ENCODE measurements at places on chromosomes 5 and 9. TPM values are rescaled to one million over a fixed set of nuclear protein-coding genes. Genes with fewer than 3 reads are reported as not detected.

The OGN gene
- total RNA-seq = not detected

The GNA14 gene
- total RNA-seq = 41.7 TPM

The SLC4A9 gene
- not detected for total RNA-seq

The HRCT1 gene
- total RNA-seq = not detected

The CDC23 gene
- total RNA-seq = 24.8 TPM

The PTPRD gene
- total RNA-seq = 5.4 TPM

The SCGB3A2 gene
- not detected for total RNA-seq

The CBY3 gene
- not detected for total RNA-seq

The GPX8 gene
- total RNA-seq = 3.9 TPM

The NDUFS6 gene
- total RNA-seq = 25.1 TPM

The NACC2 gene
- total RNA-seq = 29.1 TPM

The PCSK1 gene
- total RNA-seq = not detected

The MOB3B gene
- 24.9 TPM for total RNA-seq

The SMIM33 gene
- total RNA-seq = not detected

The NTRK2 gene
- 10.4 TPM for total RNA-seq

The FOXD1 gene
- total RNA-seq = 0.27 TPM

The SOHLH1 gene
- not detected for total RNA-seq

The BSPRY gene
- 1.4 TPM for total RNA-seq

The PCDHB15 gene
- total RNA-seq = 5.6 TPM

The CNOT8 gene
- 93.5 TPM for total RNA-seq

The FLT4 gene
- total RNA-seq = 32.2 TPM

The PCDHGA6 gene
- total RNA-seq = 4.2 TPM

The C5orf46 gene
- not detected for total RNA-seq

The SPOUT1 gene
- total RNA-seq = 34.9 TPM

The PCA3 gene
- 0.27 TPM for total RNA-seq

The ECSCR gene
- 16.4 TPM for total RNA-seq

The EIF4E1B gene
- total RNA-seq = not detected

The FOXD4L5 gene
- 0.23 TPM for total RNA-seq

The IRX1 gene
- total RNA-seq = not detected
